Esophagus mucosa (tissue), 1 donor: ENCODE measurements at places on chromosomes 1 and 21. TPM values are rescaled to one million over a fixed set of nuclear protein-coding genes. Genes with fewer than 3 reads are reported as not detected.

DNA sequence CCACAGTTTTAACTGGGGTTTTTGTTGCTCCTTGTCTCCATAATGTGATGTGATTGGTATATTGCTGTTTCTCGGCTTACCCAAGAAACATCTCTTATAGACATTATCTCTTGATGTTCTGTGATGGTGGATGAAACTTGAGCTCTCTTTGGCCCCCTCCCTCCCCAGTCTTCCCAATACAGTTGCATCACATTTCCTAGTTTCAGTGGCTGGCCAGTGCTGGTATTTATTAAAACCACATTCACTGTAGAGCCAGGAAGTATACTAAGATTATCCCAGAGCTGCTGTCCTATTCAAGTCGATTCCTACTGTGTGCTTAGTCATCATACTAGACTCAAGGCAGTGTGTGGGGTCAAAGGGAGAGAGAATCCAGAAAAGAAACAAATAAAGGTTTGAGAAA lies 244.4 kb downstream of the KAZN start:
- ATAC-seq: no peak

- no peak for ATAC-seq
Measured at GRCh38 chr1:159339536-159339935, 37.4 kb downstream of the FCER1A start.

- ATAC-seq: no peak
Measured at GRCh38 chr1:37362594-37363385, 111.6 kb upstream of the ZC3H12A start.

DNA sequence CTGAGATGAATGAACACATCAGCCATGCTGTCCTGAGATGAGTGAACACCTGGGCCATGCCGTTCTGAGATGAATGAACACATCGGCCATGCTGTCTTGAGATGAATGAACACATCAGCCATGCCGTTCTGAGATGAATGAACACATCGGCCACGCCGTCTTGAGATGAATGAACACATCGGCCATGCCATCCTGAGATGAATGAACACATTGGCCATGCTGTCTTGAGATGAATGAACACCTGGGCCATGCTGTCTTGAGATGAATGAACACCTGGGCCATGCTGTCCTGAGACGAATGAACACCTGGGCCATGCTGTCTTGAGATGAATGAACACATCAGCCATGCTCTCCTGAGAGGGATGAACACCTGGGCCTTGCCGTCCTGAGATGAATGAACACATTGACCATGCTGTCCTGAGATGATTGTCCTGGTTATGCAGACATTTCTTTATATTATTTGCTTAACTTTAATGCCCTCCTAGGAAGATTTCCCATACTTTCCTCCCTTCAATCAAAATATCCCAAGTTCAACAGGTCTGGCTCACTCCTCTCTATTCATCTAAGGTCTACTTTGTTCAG lies 48.6 kb upstream of the COL6A1 start:
- ATAC-seq: no peak

DNA sequence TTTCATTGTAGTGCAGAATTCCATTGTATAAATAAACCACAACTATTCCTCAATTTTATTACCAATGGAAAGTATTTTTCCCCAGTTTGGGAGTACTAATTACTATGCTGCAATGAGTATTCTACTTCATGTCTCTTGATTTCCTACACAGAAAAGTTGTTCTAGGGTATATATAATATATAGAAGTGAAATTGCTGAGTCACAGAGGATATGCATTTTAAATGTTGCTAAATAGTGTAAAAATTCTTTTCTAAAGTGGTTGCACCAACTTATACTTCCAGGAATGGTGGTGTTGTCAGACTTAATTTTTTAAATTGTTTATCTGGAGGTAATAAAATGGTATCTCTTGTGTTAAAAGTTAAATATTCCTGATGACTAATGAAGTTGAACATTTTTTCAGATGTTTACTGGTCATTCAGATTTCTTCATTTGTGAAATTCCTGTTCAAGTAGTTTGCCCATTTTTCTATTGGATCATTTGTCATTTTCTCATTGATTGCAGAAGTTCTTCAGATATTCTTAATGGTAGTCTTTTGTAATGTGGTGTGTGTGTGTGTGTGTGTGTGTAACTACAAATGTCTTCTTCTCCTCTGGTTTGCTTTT lies 19.1 kb upstream of the MYOG start:
- no peak for ATAC-seq

GRCh38 chr1:117664314-117664713 lies 58.5 kb downstream of the TENT5C start:
- peak; percentile 70 for ATAC-seq

GRCh38 chr1:9256332-9256731 lies 21.8 kb downstream of the H6PD start:
- no peak for ATAC-seq

GRCh38 chr1:226737819-226738420 lies 1.2 kb downstream of the ITPKB start:
- ATAC-seq: peak; percentile 54

DNA sequence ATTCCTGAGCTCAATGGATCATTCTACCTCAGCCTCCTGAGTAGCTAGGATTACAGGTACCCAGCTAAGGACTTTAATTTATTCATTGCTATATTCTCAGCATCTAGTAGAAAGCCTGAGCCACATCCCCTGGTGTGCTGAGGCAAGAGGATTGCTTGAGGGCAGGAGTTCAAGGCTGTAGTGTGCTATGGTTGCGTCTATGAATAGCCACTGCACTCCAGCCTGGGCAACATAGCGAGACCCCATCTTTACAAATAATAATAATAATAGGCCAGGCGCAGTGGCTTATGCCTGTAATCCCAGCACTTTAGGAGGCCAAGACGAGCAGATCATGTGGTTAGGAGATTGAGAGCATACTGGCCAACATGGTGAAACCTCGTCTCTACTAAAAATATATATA lies 3.3 kb upstream of the RPS6KA1 start:
- no peak for ATAC-seq

GRCh38 chr1:220817907-220818306 lies 31.2 kb downstream of the MTARC1 start:
- ATAC-seq: no peak

DNA sequence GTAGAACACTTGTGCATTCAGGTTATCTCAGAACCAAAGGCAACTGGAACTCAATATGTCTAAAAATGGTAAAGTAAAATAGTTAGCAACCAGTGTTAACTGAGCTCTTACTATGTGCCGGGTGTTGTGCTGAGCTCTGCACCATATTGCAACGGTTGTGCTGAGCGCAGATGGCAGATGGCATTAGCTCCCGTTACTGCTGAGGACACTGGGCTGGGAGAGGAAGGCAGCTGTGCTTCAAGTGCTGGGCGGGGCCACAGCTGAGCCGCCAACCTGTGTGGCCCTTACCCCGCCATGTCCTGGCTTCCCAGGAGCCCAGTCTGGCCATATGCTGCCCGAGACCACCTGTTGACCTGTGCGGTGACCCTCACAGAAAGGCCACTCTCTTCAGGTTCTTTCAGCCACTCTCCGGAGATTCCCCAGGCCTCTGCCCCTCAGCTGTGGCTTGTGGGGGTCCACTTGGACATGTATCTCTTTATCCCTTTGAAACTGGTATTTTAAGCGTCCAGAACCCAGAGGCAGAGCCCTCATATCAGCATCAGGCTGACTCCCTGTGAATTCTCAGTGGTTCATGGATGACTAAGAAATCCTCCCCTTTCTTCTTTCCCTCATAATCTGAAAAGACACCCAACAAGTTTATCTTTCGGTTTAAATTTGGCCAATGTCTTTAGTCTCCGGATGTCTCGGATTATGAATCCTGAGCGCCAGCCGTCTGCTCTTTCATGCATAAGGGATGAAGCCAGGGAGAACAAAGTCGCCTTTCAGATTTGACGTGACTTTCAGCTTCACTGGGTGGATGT lies 26.4 kb downstream of the LDLRAP1 start:
- no peak for ATAC-seq

- ATAC-seq: no peak
Measured at GRCh38 chr1:201791779-201792173, 37.2 kb upstream of the IPO9 start.

DNA sequence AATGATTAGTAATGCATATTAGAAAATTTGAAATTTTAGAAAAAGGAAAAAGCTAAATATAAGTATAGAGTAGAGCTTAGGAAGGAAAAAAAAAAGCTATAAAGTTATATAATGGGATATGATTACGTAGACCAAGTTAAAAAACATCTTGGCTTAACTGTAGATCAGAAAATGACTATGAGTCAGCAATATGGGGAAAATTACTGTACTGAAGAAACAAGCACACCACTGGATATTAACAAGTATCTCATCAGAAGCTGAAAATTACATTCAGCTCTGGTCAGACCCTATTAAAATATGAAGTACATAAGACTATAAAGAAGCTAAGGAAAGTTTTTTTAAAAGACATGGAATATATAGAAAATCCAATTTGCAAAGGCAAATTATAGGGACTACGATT lies 19.5 kb downstream of the DNAJC8 start:
- ATAC-seq: no peak

- no peak for ATAC-seq
Measured at GRCh38 chr1:63668298-63668697, 75.1 kb downstream of the PGM1 start.

GRCh38 chr21:33031152-33031911 lies 5.6 kb downstream of the OLIG2 start:
- no peak for ATAC-seq

GRCh38 chr1:188270497-188270896 lies 1441.7 kb downstream of the PLA2G4A start:
- ATAC-seq: no peak

DNA sequence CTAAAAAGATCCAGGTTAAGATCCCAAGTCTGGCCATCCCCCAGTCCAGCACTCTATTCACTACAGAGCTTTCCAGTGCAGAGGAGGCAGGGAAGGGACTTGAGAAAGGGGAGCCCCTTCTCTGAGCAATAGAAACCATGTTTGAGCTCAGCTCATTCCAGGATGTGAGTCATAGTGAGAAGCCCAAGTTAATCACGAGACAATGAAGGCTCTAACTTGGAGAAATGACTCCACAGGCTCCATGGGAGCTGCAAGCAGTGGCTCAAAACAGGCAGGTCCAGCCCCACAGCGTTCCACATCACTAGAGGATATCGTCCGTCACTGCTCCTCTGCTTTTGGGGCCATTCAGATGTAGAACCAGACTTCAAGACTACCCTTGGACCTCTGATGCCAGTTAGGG lies 59.1 kb downstream of the CAMK2N1 start:
- peak; percentile 81 for ATAC-seq

DNA sequence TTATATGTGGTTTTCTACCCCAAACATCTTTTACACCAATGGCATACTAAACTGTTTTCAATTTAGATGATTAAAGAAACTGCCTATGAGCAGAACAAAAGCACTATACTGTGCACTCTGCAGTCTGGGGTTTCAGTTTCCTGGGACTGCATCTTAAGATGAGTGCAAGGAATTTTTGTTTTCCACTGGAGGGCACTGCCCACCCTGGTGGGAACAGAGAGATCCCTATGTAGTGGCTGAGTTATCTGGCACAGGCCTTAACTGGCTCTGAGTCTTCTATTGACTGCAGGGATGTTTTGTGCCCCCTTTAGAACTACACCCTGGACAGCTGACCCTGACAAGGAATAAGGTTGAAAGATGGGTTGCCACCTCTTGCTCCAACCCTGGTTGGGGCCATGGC lies 12.0 kb downstream of the PROK1 start:
- no peak for ATAC-seq

- no peak for ATAC-seq
Measured at GRCh38 chr1:203048086-203048485, 21.8 kb downstream of the PPFIA4 start.

DNA sequence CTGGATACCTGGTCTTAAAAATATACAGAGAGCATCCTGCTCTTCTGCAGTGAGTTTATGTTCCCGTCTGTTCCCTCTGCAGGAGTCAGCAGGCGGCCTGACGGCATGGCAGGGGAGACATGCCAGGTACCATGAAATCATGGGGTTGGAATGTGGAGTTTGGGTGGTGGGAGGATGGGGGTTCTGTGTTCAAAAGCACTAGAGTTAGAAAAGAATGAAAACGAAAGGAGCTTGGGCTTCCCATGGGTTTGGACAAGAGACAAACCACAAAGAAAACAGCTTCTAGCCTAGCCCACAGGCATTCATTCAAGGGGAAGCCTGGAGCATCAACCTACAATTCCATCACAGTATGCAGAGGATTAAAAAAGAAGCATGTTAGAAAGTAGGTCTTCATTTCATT lies 59.9 kb downstream of the WARS2 start:
- no peak for ATAC-seq

GRCh38 chr21:45505416-45506021 lies 36.7 kb downstream of the SLC19A1 start:
- no peak for ATAC-seq

- no peak for ATAC-seq
Measured at GRCh38 chr1:20174937-20175666, 10.8 kb upstream of the UBXN10 start.

- ATAC-seq: no peak
Measured at GRCh38 chr1:56666112-56666608, 21.0 kb downstream of the PRKAA2 start.

GRCh38 chr1:116711263-116711840 lies 42.9 kb upstream of the CD2 start:
- ATAC-seq: peak; percentile 76

DNA sequence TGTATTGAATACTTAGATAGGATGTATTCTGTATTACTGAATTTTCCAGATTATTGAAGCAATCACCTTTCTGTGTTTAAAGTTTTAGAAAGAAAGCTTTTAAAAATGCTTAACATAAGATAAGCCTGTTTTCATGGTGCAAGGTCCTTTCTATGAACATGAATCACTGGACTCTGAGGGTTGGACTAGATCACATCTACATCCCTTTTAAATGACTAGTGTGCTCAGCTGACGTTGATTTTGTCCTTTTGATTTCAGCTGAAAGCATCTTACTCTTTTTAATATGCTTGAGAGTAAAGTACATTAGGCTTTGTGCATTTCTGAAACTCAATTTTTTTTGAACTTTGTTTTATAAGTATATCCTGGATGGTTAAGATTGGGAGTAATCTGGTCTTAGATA lies 16.2 kb downstream of the MIER1 start:
- ATAC-seq: no peak

DNA sequence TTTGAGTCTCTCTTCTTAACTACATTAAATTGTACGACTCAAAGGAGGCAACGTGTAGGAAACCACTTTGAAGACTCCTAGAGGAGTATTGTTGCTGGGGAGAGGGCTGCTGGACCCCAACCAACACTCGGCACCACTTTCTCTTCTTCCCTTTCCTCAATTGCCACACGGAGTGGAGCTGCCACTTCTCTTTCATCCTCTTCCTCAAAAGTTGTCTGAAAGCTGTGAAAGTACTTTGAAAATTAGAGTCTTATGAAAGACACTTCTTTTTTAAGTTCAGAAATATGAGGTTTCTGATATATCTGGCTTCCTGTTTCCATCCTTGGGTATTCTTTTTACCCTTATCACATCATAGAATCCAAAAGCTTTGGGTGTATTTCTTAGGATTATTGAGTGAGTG lies 59.5 kb downstream of the MRPS6 start:
- no peak for ATAC-seq

Gene SEMA4A
- 34.6 TPM for total RNA-seq

Gene OR2M3
- total RNA-seq: not detected

Gene KIF17
- 0.60 TPM for total RNA-seq

Gene CELA2B
- total RNA-seq: not detected

Gene PTPRC
- total RNA-seq: 3.5 TPM

Gene AADACL3
- not detected for total RNA-seq

Gene CCT3
- 178 TPM for total RNA-seq

Gene GREM2
- total RNA-seq: 0.52 TPM

Gene OR10Z1
- not detected for total RNA-seq

Gene GBP4
- 1.0 TPM for total RNA-seq

Gene ANGPTL1
- 4.1 TPM for total RNA-seq

Gene RGS13
- not detected for total RNA-seq

Gene OR2T2
- total RNA-seq: not detected
